Upper lobe of left lung (tissue), 6 donors: ENCODE measurements at places on chromosomes 7 and 10. TPM values are rescaled to one million over a fixed set of nuclear protein-coding genes. Genes with fewer than 3 reads are reported as not detected.

The UPK3B gene
- 26.8 TPM for total RNA-seq

The NPY4R gene
- total RNA-seq, result 0.69 TPM

The MSMB gene
- total RNA-seq, result 7.8 TPM

The NPC1L1 gene
- total RNA-seq, result not detected

The PVRIG gene
- 1.1 TPM for total RNA-seq

GRCh38 chr7:18163091-18163490 is 135.4 kb upstream of the PRPS1L1 start:
- DNase-seq, result no peak
- no peaks in the 10 kb centered on the region for H3K27me3 ChIP-seq
- no peak overlapping the region for H3K27ac ChIP-seq
- no peaks in the 10 kb centered on the region for H3K4me1 ChIP-seq
- no peak overlapping the region for H3K4me3 ChIP-seq

DNA sequence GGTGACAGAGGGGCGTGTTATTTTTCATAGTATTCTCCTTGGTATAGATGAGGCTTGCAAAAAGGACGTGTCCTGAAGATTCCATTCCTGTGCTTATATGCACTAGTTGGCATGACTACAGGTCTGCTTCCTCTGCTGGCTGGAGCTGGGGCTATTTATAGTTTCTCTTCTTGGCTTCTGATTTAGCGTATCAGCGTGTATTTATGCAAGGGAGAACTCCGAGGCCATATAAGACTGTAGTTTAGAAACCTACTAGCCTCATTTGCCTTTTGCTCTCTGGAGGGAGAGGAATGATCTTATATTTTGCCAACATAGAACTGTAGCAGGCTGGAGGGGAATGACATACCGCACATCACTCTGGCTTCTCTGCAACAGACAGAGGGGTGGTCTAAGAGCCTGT is 39.7 kb downstream of the CACNB2 start:
- H3K36me3 ChIP-seq, result no peaks in the 10 kb centered on the region
- H3K4me3 ChIP-seq, result no peak overlapping the region
- no peaks in the 10 kb centered on the region for H3K27me3 ChIP-seq
- no peak for DNase-seq

- H3K4me3 ChIP-seq, result no peak overlapping the region
- DNase-seq, result no peak
- no peak overlapping the region for H3K27ac ChIP-seq
- no peaks in the 10 kb centered on the region for H3K27me3 ChIP-seq
Measured at GRCh38 chr7:118949031-118949430, 724.5 kb downstream of the ANKRD7 start.

DNA sequence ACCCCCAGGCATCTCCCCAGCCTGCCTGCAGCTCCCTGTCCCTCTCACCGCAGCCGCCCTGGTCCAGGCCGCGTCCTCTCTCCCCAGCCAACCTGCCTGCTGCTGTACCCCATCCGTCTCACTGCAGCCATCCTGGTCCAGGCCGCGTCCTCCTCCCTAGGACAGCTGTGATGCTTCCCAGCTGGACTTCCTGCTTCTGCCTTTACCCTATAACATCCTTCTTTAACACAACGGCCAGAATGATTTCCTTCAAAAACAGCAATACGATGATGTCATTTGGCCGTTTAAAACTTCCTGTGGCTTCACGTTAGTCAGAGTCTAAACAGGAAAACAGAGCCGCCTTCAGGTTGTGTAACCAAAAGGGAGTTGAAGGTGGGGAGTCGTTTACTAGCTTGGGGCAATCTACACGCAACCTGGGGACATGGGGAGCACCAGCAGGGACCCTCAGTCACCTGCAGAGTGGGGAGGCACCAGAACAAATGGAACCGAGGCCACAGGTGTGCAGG is 32.2 kb upstream of the ZFAND2A start:
- no peaks in the 10 kb centered on the region for H3K27me3 ChIP-seq
- no peak overlapping the region for H3K4me3 ChIP-seq
- H3K27ac ChIP-seq, result no peak overlapping the region

DNA sequence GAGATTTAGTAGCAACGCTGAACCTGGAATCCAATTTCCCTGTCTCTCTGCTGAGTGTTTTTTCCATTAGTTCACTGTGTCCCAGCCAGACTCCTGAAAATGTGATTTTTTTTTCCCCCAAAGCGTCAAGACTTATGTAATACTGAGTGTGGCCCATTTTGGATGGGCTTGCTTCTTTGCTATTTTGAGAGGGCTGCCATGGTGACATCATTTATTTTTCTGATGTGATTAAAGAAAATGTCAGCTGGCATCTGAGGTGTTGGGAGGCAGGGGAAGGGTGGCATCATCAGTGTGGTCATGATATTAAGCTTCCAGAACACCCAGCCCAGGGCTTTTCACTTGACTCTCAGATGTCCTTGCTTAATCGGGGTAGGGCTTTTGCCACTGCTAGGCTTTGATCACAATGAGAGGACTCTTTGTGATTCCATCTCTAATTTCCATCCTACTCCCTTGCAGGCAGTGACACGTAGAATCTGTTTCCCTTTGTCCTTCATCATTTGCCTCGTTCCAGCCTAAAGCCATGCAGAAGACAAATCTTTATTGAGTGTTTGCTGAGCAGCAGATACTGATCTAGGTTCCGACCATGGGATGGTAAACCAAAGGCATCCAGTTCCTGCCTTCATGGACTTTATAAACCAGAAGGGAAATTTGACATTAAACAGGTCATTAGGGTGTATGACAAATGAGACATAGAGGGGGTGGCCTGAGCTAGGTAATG is 7.4 kb downstream of the ZNF365 start:
- H3K4me1 ChIP-seq, result no peaks in the 10 kb centered on the region
- H3K36me3 ChIP-seq, result no peaks in the 10 kb centered on the region
- no peaks in the 10 kb centered on the region for H3K27me3 ChIP-seq
- DNase-seq, result no peak

DNA sequence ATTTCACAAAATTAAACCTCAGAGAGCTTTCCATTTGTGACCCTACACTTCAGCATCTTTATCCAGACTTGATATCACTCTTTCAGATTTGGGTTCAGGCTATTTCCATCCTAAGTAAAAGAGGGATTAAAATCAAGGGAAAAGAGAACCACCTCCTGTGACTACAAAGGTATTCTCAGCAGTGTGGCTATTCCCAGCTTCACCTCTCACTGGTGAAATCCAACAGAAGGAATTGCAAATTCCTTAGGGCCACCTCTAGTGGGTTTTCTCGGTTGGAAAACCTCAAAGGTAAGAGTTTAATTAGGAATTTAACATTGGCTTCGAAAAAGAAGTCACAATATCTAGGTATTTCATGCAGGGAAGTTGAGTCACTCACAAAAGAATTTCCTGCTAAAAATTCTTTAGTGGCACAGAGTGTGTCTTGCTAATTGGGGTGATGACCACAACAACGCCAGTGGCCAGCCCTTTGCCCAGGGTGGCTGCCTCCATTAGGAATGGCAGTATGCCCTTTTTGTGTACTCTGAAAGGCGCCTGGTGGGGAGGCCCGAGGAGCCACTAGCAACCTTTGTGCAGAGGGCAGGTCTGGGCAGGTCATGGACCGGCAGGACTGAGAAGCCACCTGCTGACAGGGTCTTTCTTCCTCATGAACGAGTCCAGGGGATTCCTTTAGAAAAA is 52.2 kb downstream of the SEM1 start:
- DNase-seq, result no peak
- H3K27me3 ChIP-seq, result no peaks in the 10 kb centered on the region
- H3K36me3 ChIP-seq, result no peaks in the 10 kb centered on the region
- H3K27ac ChIP-seq, result no peak overlapping the region
- H3K4me3 ChIP-seq, result no peak overlapping the region

GRCh38 chr7:110442381-110442837 is 648.5 kb upstream of the LRRN3 start:
- H3K36me3 ChIP-seq, result no peaks in the 10 kb centered on the region
- no peak for DNase-seq
- no peaks in the 10 kb centered on the region for H3K27me3 ChIP-seq
- no peak overlapping the region for H3K27ac ChIP-seq
- H3K4me1 ChIP-seq, result no peaks in the 10 kb centered on the region

- no peaks in the 10 kb centered on the region for H3K4me1 ChIP-seq
- H3K4me3 ChIP-seq, result no peak overlapping the region
- H3K36me3 ChIP-seq, result no peaks in the 10 kb centered on the region
- no peaks in the 10 kb centered on the region for H3K27me3 ChIP-seq
- H3K27ac ChIP-seq, result no peak overlapping the region
Measured at GRCh38 chr7:15457990-15458955, 103.5 kb downstream of the AGMO start.

GRCh38 chr10:60537697-60538096 is 148.0 kb upstream of the ANK3 start:
- no peak overlapping the region for H3K4me3 ChIP-seq
- no peaks in the 10 kb centered on the region for H3K36me3 ChIP-seq
- H3K27ac ChIP-seq, result no peak overlapping the region
- DNase-seq, result no peak
- H3K4me1 ChIP-seq, result no peaks in the 10 kb centered on the region
